NCI-H524 treated with DMSO at 0.1 percent for 48 hours (cell line): ENCODE measurements at places on chromosomes 5 and 9.

DNA sequence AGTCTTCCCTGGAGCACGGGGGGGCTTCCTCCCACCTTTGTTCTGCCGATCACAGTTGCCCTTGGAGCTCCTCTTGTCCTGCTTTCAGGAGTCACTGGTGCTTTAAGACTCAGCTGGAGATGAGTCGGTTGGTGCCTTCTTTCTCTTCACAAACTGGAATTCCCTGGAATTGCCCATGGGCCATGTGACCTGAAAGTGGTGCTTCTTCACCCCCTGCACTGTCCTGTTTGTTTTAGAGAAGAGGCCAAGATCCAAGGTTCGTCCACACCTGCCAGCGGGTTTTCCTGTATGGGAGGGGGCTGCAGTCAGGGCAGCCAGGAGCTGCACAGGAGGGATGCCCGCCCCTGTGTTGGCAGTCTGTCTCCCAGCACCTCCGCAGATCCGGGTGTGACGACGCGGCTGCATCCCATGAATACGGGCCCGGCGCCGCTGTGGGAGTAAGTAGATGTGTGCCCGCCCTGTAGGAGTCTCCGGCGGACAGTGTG is 9.5 kb upstream of the MRPS2 start:
- no peak for DNase-seq

DNA sequence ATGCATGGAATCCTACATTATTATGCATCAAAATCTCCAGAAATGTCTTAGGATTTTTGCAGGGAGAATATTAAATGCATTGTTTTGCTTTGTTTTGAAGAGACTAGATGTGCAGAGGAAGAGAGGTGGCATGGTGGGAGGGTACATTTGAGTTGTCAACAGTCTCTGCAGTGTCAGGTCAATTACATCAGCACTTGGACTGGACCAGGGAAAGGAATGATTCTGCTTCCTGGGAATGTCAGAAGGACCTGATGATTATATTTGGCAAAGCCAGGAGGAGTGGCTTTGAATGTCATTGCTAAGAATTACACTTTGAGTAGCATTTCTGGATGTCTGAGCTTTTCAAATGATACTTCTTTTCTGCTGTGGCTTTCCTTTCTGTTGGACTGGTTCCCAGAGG is 17.5 kb upstream of the TMEFF1 start:
- DNase-seq = no peak

DNA sequence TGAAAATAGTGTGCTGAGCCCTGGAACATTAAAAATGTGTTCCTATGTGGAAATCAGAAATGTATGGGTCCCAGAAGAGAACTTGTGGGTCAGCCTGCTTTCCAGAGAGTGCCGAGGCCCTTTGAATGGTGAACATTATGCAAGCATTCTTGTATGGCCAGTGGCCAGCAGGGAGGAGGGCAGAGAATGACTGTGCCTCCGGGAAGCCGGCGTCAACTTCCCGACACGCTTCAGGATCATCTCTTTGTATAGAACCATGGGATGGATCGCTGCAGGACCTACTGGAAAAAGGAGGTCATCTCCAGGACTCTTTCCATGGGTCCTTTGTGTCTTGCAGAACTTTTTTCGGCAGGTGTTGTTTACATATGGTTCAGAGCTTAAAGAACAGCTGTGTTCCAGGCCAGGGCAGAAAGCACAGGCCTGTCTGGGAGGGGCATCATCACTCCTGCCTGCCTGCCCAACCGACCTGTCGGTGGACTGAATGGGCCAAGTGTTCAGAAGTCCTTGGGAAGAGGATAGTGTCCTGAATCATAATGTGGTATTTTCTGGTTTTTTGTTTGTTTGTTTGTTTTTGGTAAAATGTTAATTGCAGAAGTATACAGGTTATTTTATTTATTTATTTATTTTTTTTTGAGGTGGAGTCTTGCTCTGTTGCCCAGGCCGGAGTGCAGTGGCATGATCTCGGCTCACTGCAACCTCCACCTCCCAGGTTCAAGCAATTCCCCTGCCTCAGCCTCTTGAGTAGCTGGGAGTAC is 9.0 kb downstream of the PRRC2B start:
- peak; percentile 84 for DNase-seq

DNA sequence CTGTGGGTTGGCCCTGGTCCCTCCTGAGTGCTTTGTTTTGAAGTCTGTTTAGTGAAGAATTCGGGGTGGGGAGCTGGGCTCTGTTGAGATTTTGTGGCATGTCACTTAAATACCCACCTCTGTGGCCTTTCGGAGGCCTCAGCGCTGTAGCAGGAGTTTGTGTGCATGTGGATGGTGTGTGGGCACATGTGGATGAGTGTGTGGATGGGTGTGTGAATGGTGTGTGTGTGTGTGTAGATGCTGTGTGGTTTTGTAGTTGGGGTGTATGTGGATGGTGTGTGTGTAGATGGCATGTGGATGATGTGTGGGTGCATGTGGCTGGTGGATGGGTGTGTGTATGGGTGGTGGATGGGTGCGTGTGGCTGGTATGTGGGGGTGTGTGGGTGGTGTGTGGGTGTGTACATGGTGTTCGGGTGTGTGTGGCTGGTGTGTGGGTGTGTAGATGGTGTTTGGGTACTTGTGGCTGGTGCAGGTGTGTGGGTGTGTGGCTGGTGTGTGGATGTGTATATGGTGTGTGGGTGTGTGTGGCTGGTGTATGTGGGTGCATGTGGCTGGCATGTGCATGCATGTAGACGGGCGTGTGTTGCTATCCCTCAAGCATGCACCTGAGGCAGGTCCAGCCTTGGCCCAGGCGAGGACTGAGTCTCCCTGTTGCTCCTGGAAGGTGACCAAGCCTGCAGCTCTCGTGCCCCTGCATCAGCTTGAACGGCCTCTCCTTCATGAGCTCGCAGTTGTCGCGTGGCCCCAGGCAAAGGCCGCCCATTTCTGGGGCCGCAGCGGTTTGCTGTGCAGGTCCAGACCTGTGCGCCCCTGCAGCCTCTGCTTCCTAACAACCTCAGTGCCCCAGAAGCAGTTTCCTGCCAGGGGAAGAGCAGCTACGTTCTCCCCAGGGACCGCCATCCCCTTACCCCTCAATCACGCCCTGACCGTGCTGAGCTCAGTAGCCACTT is 54.0 kb upstream of the FCN2 start:
- DNase-seq = no peak

DNA sequence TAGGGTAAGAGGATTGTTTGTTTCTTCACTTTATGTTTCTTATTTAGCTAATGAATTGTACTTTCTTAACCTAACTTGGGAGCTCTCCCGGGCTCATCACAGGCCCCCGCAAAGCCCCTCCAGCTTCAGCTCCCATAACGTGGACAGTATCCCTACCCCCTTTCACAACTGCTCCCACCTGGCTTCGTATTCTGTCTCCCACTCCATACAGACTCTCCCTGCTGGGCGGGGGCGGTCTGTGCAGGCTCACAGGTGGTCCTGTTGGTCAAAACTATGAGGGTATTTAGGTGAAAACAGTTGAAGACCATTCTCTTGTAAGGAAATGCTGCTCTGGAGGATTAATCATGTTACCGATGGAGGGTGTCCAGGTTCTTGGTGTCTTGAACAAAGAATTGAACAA is 805.3 kb downstream of the SEMA5A start:
- no peak for DNase-seq

- no peak for DNase-seq
These were observed 103.2 kb upstream of the ELL2 start for GRCh38 chr5:96064877-96065276.

- no peak for DNase-seq
These were observed 291.8 kb downstream of the CDH10 start for GRCh38 chr5:24353016-24353415.
